ENCODE measurements at places on chromosomes 2 and 18.
A peak's percentile ranks its signal among the peaks of the same experiment; 100 is the strongest.

DNA sequence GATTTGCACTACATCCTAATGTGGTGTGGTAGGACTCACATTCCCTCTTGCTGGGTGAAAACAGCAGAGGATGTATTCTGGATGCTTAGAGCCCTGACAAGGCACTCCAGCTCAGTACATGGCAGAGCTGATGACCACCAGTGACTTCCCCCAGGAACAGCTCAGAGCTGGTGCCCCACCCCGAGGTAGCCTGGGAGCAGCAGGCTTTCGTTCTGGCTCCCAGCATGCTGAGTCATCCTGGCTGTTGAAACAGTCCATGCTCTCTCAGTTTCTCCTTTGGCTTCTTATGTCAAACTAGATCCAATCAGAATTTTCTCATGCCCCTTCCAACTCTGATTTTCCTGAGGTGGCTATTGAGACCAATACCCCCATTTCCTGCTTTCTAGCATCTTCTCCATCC, 438.2 kb downstream of the NBAS start:
- DNase-seq: no peak

DNA sequence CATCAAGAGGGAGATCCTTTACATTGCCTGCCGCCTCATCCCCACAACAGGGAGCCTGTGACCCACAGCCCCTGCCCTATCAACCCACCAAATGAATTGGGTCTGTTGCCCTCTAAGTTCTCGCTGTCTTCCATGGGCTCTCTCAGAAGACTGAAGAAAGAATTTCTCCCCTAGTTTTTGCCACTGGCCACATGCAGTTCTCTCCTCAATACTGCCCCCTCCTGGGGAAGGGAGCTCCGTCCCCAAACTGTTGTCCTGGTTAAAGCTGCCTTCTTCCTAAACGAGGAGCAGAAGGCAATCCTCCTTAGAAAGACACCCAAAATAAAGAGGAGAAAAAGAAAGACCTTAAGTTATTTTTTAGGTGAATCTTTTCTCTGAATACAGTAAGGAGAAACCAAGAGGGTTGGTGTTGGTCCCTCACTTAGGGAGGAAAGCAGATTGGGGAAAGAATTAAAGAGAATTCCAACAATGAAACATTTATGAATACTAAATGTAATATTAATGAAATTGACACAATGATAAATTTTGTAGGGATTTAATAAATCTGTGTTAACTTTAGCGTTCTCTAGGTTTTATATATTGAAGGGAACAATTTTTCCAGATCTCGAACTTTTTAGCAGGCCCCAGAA, 31.1 kb upstream of the SATB2 start:
- peak; percentile 33 for DNase-seq

- DNase-seq: no peak
Observed at GRCh38 chr18:13361431-13361830, 142.9 kb downstream of the LDLRAD4 start.

DNA sequence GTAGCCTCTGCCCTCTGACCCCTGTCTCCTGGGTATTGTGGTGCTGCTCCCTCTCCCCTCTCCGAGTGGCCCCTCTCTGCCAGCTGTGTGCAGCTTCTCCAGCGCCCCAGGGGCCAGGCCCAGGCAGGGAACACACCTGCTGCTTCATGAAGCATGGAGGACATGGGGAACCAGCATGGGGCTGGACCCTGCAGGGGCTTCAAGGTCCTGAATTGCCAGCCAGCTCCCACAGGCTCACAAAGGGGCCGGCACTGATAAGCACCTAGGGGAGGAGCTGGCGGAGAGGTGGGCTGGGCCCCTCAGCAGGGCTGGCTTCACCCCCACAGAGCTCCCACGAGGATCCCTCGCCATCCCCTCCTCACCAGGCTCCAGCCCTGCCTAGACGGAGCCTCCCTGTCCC, 77.4 kb upstream of the GPC1 start:
- DNase-seq: peak; percentile 41

DNA sequence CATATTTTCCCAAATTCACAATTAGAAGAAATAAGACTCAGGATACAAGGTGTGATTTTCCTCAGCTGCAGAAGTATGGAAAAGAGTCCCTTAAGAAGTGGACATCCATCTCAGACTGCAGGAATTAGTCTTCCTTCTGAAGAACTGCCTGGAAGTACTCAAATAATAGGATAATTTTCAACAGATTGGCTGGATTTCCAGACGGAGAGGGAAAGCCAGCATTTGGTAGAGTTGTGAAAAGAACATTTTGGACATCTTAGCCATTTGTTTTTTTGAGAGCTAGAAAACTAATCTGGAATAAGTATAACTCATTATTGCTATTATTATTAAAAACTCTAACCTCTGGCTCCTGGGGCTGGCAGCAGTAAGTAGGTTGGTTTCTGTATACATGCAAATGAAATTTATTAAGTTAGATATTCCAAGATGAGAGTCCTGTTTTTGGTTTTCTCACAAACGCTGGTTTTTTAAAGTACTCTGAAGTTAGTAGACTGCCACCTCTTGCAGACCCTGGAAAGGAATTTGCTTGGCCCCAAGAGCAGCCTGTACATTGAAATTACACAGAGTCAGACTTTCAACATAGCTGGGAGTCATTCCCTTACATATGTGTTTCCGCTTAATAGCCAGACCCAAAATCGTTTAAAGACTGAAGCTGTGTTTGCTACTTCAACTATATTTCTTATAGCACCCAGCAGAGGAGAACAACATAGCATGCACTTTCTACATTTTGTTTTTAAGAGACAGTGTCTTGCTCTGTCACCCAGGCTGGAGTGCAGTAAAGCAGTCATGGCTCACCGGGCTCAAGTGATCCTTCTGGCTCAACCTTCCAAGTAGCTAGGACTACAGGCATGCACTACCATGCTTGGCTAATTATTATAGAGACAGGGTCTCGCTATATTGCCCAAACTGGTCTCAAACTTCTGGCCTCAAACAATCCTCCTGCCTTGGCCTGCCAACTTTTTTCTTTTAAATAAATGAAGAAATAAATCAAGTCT, 142.4 kb downstream of the THADA start:
- no peak for DNase-seq

- DNase-seq: no peak
Observed at GRCh38 chr2:10151462-10151861, 28.9 kb downstream of the RRM2 start.

- DNase-seq: no peak
Observed at GRCh38 chr2:235500761-235501672, 7.2 kb downstream of the AGAP1 start.

GRCh38 chr2:188459061-188459460, 167.4 kb downstream of the GULP1 start:
- DNase-seq: no peak

DNA sequence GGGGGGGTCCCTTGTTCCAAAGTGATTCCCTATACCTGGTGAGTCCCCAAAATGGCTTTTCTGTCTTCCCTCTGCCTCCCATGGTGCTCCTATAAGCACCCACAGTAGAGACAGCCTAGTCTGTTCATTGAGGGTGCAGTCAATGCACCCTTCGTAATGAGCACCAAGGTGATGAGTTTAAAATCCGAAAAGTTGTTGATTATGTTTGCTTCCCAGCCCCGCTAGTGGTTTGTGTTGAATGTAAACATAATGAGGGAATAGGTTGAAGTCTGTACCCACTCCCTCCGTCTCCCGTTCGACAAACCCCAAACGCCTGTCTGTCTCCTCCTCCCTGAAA, 2.3 kb downstream of the FOSL2 start:
- DNase-seq: no peak

- DNase-seq: no peak
Observed at GRCh38 chr2:70330476-70330875, 28.6 kb upstream of the FAM136A start.

DNA sequence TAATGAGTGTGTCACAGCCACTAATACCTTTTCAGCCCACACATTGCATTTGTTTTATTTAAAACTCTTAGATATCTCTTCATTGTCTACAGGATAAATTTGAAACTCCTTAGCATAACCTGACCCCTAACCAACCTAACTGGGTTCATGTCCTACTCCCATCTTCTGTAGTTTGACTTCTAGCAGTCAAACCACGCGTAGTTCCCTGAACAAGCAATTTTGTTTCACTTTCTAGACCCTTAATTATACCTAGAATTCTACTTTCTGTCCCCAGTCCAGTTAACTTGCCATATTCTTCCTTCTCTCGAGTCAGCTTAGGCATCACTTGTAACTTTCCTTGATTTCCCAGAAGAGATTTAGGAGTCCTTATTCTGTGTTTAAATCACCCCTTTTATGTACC, 55.1 kb downstream of the RBBP8 start:
- no peak for DNase-seq

DNA sequence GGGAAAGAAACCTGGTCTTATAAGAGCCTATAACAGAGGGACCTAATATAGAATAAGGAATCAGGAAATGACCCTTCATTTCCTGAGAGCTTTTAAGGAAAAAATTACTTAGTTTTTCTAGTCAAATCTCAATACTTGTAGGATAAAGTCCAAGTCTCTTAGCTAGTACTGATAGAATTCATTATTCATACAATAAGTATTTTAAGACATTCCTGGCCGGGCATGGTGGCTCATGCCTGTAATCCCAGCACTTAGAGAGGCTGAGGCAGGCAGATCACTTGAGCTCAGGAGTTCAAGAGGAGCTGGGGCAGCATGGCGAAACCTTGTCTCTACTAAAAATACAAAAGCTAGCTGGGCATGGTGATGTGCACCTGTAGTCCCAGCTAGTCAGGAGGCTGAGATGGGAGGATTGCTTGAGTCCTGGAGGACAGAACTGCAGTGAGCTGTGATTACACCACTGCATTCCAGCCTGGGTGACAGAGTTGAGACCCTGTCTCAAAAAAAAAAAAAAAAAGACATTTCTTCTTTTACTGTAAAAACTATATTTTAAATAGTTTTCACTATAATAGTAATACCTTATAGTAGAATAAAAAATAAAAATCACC, 3.2 kb downstream of the RAB3GAP1 start:
- DNase-seq: no peak

- no peak for DNase-seq
Observed at GRCh38 chr18:59861963-59862819, 37.6 kb upstream of the PMAIP1 start.

GRCh38 chr18:25727281-25727985, 363.0 kb downstream of the SS18 start:
- DNase-seq: no peak

DNA sequence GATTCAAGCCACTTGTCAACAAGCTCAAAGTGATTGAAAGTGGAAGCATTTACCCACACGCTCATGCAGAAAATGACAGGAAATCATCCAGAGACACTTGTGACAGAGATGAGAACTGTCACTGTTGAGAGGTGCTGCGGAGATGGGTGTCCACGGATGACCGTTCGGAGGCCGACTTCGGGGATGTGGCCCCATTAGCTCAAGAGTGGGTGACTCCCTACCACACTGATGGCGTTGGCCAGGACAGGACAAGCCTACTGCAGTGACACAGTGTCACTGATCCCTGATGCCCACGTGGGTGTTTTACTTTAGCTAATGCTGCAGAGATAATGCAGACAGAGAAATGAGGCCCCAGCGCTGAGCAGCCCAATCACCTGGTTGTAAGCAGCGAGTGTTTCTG, 81.5 kb upstream of the YWHAQ start:
- no peak for DNase-seq

- DNase-seq: no peak
Observed at GRCh38 chr2:19722531-19722971, 179.2 kb downstream of the TTC32 start.

DNA sequence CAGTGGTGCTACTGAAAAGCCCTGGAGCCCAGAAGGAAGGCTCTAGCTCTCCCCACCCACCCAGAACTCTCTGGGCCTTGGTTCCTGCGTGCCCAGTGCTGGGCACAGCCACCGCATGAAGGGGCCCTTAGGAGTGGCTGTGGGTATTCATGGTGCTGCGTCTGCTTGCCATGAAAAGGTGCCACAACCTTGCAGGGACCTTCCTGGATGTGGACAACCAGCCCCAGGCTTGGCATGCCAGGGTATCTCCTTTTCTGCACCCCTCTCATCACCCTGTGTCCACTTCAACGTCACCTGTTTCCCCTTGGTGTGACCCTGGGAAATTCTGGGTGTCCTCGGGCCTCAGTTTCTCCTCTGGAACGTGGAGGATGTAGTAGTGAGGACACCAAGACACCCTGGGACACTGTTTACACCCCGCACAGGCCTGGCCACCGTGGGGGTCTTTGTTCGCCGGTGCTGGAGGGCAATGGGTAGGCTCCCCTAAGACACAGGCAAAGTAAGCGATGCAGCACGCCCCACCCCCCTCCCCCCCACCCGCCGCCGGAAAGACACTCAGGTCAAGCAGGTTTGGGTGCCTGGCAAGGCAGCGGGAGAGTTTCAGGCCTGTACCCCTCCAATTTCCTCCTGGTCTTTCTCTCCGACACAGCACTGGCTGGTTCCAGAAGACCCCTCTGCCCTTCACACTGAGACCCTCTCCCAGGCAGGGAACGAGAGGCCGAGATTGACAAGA, 34.8 kb upstream of the TAF1B start:
- DNase-seq: no peak

GRCh38 chr2:64688909-64689308, 35.2 kb upstream of the SERTAD2 start:
- no peak for DNase-seq

DNA sequence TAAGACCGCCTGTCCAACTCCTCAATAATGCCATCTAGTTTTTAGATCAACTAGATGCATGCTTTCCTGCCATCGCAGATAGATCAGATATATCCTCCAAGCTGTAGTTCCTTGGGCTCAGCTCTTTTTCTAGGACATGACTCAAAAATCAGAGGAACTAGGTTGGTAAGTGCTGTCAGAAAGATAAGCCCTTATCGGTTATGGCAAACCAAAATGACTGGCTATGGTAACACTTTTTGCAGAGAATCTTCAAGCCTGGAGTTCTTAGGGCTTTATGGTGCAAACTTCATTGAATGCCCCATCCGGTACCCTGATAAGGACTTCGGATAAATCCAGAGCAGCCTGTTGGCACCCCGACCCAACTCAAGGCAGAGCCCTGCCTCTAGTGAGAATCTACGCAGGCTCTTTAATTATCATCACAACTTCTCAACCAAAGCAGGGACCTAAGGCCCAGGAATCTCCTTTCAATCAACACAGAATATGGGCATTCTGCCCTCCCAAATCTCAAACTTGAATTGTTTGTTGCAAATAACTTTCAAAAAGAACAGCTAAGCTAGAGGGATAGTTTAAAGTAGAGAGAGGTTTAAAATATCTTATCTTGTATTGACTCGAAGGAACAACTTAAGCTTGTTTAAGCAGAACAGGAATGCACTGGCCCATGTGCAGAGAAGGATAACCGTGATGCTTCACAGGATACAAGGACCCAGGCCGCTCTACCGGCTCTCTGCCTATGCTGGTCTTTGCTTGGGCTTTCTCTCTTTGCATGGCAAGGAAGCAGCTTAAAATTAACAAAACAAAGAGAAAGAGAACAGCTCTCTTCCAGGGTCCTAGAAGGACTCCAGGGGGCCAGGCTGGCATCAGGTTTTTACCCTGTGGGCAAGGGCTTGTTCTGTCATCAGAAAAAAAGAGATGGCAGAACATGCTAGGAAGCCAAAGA, 3.4 kb upstream of the CYP1B1 start:
- DNase-seq: no peak

GRCh38 chr2:171210864-171211431, 50.3 kb upstream of the TLK1 start:
- DNase-seq: no peak

DNA sequence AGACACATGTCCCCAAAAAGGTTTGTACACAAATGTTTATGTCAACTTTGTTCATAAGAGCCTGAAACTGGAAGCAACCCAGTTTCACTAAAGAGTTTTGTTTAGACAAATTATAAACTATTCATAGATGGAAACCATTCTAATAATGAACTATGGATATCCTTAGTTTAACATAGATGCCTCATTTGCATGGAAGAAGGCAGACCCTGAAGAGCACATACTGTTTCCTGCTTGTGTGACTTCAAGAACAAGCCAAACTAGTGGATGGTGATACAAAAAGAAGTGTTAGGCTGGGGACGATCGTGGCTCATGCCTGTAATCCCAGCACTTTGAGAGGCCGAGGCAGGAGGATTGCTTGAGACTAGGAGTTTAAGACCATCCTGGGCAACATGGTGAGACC, 48.1 kb downstream of the ACOXL start:
- no peak for DNase-seq

Measured in pancreas (tissue), 10 donors.